ENCODE measurements at places on chromosomes 1 and 21.

DNA sequence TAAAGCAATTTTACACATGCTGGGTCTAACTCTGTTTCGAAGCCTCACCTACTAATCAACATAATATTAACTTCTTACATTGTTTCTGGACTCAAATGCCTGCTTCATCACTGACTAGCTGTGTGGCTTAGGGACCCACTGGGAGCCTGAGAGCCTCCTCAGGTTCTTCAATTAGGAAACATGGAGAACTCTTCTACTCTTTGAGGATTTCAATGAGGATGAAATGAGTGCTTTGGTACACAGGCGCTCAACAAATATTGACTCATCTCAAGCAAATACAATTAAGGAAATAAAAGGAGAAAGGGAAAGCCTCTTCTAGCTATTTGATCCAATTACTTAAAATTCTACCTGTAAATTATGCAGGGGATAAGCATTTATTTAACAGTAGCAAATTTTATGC lies 84.4 kb upstream of the JAK1 start:
- DNase-seq: no peak

DNA sequence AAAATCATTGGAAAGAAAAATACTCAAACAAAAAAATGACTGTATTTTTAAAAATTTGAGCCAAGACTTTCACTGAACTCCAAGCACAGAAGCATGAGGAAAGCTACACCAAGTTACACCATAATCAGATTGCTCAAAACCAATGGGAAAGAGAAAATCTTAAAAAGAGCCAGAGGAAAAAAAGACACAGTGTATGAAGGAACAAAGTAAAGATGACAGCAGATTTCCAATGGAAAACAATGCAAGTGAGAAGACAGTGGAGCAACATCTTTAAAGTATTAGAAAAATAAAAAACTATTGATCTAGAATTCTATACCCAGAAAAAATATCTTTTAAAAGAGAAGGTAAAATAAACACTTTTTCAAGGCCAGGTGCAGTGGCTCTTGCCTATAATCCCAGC lies 147.8 kb upstream of the ZBTB40 start:
- DNase-seq: no peak

- DNase-seq: no peak
Measured at GRCh38 chr1:162708286-162708685, 76.0 kb downstream of the DDR2 start.

DNA sequence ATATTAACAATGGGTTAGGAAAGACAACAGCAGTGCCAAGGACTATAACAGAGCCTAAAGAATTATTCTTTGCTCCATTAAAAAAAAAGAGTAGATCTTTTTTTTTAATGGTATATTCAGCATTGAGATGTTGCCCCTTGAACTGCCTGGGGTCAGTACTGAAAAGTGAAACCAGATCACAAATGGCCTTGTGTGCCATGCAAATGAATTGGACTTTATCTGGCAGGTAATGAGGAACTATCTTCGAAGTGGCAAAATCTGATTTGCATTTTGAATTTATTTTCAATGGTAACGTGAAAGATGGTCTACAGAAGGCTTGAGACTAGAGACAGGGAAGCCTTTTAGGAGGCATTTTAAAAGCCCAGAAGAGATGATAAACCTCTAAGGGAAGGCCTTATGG lies 21.4 kb upstream of the PKN2 start:
- DNase-seq: no peak

DNA sequence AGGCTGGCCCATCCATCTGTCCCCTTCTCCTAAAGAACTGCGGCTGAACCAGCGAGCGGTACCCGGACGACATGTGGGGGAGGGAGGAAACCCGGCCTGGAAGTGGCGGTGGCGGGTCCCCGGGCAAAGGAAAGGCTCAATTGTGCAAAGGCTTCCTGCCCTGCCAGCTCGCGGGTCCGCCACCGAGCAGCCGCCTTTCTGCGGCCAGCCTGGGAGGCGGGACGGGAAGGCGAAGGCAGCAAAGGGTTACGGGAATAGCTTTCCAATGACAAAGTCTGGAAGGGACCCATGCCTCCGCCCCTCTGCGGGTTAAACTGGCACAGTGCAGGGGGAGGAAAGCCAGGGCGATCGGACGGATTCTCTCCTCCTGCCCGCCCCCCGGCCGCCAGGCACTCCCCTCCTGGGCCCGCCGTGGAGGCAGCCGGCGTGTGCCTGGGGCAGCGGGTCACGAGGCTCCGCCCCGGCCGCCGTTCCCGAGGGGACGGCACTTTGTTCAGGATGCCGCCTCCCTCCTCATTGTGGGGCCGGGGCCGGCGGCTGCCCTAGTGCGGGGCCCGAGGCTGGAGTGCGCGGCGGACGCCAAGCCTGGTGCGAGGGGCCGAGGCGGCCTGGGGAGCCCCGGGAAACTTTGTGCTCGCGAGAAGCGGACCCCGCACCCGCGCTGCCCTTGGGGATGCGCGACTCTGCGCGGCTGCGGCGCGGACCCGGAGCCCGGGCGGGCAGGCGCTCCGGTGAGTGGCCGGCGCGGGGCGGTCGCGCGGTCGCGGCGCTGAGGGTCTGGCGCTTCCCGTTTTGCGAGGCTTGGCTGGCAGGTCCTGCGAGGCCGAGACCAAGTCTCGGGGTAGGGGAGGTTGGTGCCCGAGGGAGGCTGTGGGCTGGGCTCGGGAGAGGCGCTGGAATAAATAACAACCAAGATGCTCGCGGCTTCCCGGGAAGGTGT lies at the start of gene NAV1:
NAV1 (plus strand) TSS at position 516 of the 940 bp plus-strand sequence. CDS start 83,758 bp downstream, outside the sequence.
- DNase-seq: peak; percentile 80

DNA sequence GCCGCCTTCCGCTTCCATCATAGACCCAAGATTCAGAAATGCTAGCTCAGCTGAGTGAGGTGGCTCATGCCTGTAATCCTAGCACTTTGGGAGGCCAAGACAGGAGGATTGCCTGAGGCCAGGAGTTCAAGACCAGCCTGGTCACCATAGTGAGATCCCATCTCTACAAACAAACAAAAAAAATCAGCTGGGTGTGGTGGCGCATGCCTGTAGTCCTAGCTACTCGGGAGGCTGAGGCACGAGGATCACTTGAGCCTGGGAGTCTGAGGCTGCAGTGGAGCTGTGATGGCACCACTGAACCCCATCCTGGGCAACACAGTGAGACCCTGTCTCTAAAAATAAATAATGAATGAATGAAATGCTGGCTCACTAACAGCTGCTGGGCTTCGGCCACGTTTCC lies 39.7 kb downstream of the TOMM20 start:
- DNase-seq: no peak

DNA sequence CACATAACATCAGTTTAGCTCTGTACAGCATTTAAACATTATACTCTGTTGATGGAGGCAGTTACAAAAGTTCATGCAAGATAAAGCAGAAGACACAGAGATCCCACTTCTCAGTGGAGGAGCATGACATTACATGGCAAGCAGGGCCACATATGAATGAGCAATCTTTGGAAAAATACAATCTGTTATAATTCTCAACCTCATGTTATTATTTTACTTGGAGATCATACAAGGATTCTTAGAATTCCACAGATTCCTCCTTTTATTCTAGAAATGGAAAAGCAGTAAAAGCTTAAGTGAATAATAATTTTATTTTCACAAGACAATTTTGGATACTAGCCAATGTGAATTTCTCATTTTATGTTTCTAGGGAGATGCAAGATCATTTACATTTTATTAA lies 66.6 kb downstream of the IFI44 start:
- no peak for DNase-seq

GRCh38 chr21:35086357-35086756 lies 37.3 kb upstream of the RUNX1 start:
- no peak for DNase-seq

DNA sequence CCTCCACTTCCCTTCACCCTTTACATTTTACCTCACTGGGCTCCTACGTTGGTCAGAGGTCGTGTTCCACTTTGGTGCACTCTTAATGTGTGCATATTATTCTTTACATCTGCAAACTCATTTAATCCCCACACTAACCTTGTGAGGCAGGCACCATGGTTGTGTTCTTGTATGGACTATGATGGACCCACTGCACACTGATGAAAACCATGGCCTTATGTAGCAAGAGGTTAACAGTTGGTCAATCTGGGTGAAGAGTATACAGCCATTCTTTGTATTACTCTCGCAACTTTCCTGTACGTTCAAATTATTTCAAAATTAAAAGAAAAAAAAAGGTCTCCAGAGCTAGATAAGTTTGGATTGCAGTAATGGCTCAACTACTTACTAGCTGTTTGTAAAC lies 78.5 kb downstream of the RUNX1 start:
- no peak for DNase-seq

- DNase-seq: no peak
Measured at GRCh38 chr21:28779914-28780313, 212.8 kb downstream of the LTN1 start.

- DNase-seq: peak; percentile 38
Measured at GRCh38 chr1:167401260-167401873, 117.0 kb downstream of the CD247 start.

DNA sequence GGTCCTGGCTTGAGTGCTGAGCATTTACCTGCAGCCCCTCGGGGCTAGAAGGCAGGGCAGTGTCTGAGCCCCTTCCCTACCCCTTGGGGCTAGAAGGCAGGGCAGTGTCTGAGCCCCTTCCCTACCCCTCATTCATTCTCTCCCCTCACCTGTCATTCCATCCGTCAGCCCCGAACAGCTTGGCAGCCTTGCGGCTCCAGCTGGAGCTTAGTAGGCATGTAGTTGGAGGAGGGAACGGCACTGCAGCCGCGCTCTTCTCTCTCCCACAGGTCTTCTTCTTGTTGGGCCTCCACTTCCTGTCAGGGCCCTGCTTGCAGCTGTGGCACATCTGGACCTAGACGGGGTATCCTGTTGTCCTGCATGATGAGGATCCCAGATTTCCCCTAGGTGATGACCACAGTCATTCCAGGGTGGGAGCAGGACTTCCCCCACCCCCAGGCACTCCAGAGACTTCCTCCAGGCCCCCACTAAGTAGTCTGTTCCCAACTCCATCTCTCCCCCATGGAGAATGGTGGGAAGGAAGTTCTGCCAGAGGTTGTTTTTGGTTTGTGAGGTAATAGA lies 22.2 kb downstream of the MAPKAPK2 start:
- DNase-seq: no peak

- no peak for DNase-seq
Measured at GRCh38 chr1:230760360-230760827, 13.2 kb downstream of the CAPN9 start.

DNA sequence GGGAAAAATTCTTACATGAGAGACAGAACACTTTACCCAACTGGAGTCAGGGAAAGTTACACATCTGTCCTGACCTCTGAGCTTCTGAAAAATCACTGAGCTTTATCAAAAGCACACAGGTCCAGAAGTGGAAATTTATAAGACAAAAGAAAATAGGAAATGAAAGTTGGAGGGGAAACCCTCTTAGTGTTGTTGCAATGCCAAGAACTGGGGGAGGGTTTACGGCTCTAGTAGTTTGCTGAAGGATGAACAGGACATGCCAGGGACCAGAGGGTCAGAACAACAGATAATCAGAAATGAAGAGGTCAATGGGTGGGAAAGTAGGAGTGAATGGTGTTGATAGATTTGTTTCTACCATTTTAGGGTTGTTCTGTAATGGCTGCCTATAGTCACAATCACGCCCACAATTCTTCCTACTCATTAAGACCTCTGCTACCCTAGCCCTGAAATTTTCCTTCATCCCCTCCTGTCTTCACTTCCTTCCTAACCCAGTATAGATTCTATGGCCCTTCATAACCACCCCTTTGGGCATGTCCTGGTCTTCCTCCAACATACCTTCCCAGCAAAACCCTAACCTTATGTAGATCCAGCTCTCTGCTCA lies 30.3 kb upstream of the FMOD start:
- DNase-seq: no peak

GRCh38 chr1:61753998-61754508 lies 11.8 kb downstream of the PATJ start:
- no peak for DNase-seq

GRCh38 chr1:184366997-184367396 lies 19.8 kb upstream of the C1orf21 start:
- DNase-seq: no peak

DNA sequence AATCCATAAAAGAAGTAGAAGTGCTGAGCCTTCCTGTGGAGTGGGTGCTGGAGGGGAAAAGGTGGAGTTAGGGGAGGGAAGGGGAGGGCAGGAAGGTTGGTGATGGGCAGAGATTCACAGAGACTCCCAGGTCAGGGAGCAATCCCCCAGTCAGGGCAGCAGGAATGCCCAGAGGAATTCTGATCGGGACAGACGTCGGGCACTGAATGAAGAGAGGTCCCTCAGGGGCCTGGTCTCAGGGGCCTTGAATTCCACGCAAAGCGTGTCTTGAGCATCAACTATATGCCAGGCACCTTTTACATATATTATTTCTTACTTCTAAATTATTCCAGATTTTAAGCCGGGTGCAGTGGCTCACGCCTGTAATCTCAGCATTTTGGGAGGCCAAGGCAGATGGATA lies 7.2 kb upstream of the PADI1 start:
- DNase-seq: no peak

DNA sequence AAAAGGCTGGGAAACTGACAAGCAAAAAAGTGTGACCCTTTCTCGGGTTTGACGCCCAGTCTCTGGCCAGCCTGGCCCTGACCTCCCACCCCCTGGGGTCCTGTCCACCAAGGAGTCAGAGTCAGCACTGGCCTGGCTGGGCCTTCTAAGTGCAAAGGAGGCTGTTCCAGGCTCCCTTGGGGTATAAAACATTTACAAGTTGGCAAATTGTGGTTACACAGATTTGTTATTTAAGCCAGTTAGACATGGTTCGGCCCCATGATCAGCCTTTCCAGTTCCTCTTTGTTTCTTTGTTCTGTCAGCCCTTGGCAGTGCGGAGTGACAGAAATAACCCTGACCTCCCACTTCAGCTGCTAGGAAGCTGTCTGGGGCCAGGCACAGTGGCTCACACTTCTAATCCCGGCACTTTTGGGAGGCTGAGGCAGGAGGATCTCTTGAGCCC lies 161.6 kb upstream of the RAB4A start:
- no peak for DNase-seq

DNA sequence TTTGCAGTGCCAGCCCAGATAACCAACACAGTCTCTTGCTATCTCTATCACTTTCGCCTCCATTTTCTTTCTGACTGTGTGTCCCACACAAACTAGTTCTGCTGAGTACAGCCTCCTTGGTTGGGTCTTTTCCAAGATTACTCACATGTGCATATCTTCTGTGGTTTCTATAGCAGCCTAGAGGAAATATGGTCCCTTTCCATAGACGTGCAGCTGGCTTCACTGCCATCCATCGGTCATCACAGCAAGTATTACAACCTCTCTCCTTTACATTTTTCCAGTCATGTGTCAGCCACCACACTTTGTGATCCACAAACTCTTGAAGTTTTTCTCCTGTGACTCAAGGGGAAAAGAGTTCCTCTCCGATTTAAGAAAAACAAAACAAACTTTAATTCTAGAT lies 893.4 kb upstream of the ADGRL4 start:
- DNase-seq: no peak

GRCh38 chr1:167854184-167854583 lies 59.8 kb downstream of the ADCY10 start:
- DNase-seq: no peak

All from nephron progenitor cell (in vitro differentiated cells).